ENCODE measurements at places on chromosomes 5 and 9. TPM values are rescaled to one million over a fixed set of nuclear protein-coding genes. Genes with fewer than 3 reads are reported as not detected.

DNA sequence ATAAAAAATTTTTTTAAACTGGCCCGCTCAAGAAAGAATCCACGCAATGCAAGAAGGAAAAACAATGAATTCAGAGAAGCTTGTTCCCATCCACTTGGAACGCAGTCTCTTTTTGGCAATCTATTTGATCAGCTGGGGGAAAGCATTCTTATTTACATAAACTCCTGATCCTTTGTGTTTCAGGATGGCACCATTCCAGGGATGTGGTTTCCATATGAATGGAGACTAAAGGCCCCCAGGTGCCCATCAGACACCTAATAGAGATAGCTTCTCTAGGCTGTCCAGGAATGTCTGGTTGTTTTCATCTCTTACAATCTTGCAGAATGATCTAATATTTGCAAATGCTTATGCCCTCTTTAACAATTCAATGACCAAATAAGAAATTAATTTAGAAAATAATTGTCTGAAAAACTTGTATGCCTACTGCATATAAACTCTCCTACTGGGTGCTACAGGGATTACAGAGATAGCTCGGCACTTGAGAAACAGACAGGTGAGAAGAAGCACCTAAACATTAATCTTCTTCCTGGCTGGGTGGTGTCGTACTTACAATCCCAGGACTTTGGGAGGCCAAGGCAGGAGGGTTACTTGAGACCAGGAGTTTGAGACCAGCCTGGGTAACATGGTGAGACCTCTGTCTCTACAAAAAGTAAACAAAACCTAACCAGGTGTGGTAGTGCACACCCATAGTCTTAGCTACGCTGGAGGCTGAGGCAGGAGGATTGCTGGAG is 3.0 kb upstream of the RASGRF2 start:
- no peak for DNase-seq

- peak; percentile 37 for DNase-seq
These were observed 70.0 kb downstream of the SHB start for GRCh38 chr9:37998881-37999587.

DNA sequence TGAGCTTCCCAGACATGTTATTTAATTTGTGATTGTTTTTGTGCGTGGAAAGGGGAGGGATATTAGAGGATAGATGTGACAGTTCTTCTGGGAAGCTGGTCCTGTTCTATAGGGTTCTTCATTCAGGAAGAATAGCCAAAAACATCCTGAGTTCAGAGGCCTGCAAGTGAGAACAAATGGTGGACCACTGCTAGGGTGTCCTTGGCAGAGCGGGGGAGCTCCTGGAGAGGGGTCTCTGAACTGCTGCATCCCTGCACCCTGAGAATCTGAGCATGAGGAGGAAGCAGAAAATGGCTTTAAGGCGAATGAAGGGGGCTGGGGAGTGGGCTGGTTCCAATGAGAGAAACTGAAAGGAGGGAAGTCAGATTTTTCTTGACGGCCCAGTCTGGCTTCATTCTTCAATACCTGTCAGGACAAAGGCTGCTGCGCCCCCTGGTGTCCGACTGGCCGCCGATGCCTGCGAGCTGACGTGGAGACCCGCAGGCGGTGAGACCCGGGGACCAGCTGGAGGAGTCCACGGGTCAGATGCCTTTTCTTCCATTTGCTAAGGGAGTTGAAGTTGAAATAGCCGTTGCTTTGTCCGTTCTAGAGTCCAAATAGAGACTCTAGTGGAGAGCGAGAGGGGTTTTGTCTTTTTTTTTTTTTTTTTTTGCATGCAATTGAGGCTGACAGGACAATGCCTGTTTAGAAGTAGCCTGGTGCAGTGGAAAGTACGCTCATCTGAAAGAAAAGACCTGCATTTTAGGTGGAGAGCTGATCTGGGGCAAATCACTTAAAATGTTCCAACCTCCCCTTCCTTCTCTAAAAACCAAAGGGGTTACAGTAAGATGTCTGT is 39.5 kb upstream of the NFIB start:
- DNase-seq: peak; percentile 93

GRCh38 chr9:88741335-88741734 is 206.4 kb downstream of the NXNL2 start:
- no peak for DNase-seq

DNA sequence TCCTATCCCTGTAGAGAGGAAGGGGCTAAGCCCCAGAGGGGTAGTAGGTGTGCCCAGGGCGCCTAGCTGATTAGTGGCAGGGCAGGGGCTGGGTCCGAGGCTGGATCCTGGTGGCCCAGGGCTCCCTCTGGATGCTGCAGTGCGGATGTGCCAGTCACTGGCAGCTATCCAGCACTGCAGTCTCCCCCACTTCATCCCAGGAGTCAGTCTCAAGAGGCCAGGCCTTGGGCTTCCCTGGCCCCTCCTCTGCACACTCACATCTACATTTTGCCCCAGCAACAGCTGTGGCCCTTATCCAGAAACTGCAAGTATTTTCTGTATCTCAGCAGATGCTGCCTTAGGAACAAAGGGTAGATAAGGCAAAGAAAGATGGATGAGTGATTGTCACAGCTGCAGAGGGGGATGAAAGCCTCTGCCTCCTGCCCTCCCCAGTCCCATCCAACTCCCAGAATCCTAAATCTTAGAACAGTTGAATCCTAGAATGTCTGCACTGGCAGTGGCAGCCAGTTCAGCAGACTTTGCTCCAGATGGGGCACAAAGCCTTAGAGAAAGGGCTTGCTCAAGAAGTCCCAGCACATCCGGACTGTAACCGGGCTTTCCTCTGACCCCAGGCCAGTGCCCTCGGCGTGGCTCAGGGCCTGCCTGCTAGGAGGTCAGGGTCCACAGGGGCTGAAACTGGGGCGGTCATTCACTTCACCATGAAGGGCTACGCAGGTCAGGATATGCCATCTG is 1.6 kb downstream of the ANXA6 start:
- DNase-seq: peak; percentile 44

- peak; percentile 22 for DNase-seq
These were observed 91.9 kb downstream of the JAKMIP2 start for GRCh38 chr5:147690595-147690994.

The CYSRT1 gene
- total RNA-seq: not detected

DNA sequence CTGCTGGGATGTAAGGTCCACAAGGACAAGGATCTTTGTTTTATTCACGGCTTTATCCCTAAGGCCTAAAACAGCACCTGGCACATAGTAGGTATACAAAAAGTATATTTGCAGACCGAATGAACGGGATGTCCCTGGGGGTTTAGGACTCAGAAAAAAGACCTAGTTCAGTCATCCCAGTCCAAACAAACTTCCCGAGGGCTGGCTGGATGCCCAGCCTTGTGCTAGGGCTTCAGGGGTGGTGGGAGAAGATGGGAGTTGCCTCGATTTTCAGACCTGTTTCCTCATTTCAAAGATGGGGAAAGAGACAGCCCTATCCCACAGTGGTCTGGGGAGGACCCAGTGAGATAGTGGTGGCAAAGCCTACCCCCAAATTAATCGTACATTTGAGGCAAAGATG is 3.0 kb upstream of the PROB1 start:
- DNase-seq: peak; percentile 46

DNA sequence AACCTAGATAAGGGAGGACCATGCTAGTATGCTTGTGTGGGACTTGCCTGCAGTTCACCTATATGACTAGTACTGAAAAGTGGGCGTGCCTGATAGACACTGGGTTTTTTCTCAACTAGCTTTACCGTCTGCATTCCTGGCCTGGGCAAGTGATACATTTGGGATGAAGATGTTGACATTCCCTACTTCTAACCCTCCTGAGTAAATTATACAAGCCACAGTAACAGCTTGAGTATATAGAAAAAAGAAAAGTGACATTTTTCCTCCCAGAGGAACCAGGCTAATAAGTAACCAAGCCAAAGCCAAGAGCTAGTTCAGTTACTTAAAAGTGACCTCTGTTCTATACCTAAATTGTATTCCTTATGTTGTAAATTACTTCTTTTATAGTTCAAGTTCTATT is 153.8 kb upstream of the CYLC2 start:
- DNase-seq: no peak

DNA sequence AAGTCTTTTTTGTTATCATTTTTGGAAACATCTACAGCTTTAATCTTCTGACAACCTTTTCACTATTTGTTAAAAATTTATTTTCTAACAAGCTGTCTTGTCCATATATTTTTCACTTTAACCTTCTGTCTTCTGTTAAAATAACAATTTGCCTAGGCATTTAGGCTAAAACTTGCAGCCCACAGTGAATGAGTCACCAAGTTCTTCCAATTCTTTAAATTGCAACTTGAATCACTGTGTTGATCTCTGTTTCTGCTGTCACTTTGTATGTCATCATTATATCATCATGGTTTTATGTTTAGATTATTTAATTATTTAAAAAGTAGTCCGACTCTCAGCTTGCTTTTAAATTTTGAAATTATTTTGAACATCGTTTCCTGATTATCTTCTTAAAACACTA is 473.8 kb upstream of the PTPRD start:
- no peak for DNase-seq

DNA sequence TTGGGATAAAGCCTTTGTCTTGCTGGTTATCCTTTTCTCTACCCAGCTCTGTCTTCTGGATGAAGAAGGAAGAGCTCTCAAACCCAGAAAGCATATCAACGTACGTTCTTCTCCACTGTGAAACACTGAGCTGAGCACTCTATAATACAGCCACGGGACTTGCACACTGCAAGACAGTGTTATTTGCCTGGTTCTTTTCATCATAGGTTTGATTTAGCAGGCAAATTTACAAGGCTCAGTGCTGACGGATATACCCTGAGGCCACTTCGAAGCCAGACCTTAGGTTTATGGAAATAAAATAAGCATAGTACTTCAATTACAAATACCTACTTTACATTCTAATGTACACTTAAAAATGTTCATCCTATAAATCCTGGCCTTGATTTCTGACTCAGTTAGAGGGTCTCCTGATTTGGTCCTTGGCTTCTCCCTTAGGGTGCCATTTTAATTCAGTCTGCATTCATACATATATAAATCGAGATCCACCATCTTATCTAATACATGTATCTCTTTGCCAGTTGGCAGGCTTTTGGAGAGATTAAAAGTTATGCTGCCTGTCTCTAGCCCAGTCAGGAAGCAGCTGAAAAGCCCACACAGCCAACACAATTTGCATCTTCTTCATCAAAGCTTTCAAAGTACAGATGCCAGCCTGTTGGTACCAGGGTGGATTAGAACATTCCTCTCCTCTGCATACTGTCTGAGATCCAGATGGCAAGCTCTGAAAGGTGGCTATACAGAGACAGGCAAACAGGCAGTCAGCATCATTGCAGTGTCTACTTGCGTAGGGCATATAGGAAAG is 194.4 kb downstream of the DEPDC1B start:
- DNase-seq: no peak

- DNase-seq: no peak
These were observed 4.4 kb upstream of the SLC27A4 start for GRCh38 chr9:128335914-128336313.

- DNase-seq: peak; percentile 21
These were observed at the start of gene SLC27A6 for GRCh38 chr5:128965011-128965637. Gene SLC27A6, plus strand, starts transcription at chr5:128965488. Its CDS starts 650 bp downstream, at chr5:128966138.

The PAPPA gene
- 2.0 TPM for total RNA-seq

The HACD4 gene
- total RNA-seq: 1.8 TPM

The REEP2 gene
- total RNA-seq: 11.2 TPM

GRCh38 chr5:96652769-96653454 is 9.3 kb upstream of the CAST start:
- no peak for DNase-seq

The DMGDH gene
- total RNA-seq: 7.3 TPM

DNA sequence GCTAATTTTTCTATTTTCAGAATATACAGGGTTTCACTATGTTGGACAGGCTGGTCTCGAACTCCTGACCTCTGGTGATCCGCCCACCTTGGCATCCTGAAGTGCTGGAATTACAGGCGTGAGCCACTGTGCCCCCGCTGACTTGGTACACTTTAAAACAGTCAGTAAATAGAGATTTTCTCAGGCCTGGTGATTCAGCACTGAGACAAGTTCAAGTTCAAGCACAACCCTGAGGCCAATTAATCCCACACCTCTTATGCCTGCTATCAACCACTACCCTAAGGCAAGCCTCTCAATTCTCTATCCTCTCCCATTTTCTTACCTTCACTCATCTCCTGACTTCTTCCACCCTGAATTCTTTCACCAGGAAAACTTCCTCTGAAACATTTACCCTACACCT is 18.9 kb downstream of the MUSK start:
- no peak for DNase-seq

- DNase-seq: no peak
These were observed 30.0 kb downstream of the PLPP7 start for GRCh38 chr9:131319486-131319885.

The SIL1 gene
- 124 TPM for total RNA-seq

The PCDHA6 gene
- 3.4 TPM for total RNA-seq

DNA sequence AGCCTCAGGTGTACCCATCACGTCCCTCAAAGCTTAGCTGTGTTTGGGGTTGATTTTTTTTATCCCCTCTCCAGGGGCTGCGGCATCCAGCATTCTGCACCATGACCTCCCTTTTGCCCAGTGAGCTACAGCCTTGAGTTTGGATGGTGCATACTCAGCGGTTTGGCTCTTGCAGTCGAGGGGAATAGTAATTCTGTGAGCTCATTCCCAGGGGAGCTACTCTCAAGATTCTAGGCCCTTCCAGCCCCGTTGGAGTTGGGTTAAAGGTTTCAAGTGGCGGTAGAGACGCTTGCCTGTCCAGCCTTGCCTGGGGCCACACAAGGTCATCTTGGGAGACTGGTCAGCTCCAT is 102.2 kb upstream of the SPRY4 start:
- DNase-seq: no peak

DNA sequence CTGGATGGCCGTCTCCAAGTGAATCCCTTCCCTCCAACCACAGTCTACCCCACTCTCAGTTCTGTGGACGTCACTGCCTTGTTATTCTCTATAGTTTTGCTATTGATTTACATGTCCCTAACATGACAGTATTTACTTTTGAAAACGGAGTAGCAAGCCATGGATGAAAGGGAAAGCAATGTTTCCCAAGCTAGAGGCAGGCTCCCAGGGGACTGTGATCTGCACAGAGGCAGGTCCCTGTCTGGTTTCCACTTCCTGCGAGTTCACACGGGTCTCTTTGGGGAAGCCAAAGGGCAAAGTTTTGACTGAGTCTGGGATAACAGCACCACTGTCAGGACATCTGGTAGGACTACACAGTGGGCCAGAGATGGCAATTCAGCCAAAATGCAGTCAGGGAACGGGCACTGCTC is 12.7 kb downstream of the C9orf153 start:
- DNase-seq: peak; percentile 20

The IRX2 gene
- total RNA-seq: 3.0 TPM

GRCh38 chr9:91328186-91328585 is 33.5 kb downstream of the AUH start:
- DNase-seq: no peak

GRCh38 chr9:37209431-37210386 is 89.3 kb downstream of the ZCCHC7 start:
- no peak for DNase-seq

The MCC gene
- 7.5 TPM for total RNA-seq

The TMEM232 gene
- 1.3 TPM for total RNA-seq

The SH3RF2 gene
- total RNA-seq: 14.8 TPM

GRCh38 chr5:172172912-172173563 is 15.0 kb downstream of the STK10 start:
- DNase-seq: no peak

GRCh38 chr9:90420768-90421513 is 221.7 kb downstream of the DIRAS2 start:
- no peak for DNase-seq

GRCh38 chr5:107876906-107877305 is 206.2 kb upstream of the EFNA5 start:
- DNase-seq: no peak

GRCh38 chr5:159820692-159821091 is 95.6 kb upstream of the ADRA1B start:
- DNase-seq: no peak
